Stimulated activated CD4-positive, alpha-beta T cell treated with anti-CD3 and anti-CD28 coated beads, Interleukin-15, amount 100 ng/mL, for 1 hour (primary cell): ENCODE measurements at places on chromosomes 12 and 14.

GRCh38 chr14:55500219-55500701, 59.8 kb upstream of the TBPL2 start:
- no peak for DNase-seq

- no peak for DNase-seq
Observed at GRCh38 chr12:122449317-122449716, 26.8 kb upstream of the CLIP1 start.

GRCh38 chr12:50504798-50505674, at the start of gene DIP2B:
Gene DIP2B, plus strand, starts transcription at chr12:50504985. Its CDS starts 156 bp downstream, at chr12:50505141.
- peak; percentile 93 for DNase-seq

- no peak for DNase-seq
Observed at GRCh38 chr14:73237219-73237785, at the start of gene PAPLN. Gene PAPLN, plus strand, starts transcription at chr14:73237506. Its CDS starts 2,273 bp downstream, at chr14:73239779.

DNA sequence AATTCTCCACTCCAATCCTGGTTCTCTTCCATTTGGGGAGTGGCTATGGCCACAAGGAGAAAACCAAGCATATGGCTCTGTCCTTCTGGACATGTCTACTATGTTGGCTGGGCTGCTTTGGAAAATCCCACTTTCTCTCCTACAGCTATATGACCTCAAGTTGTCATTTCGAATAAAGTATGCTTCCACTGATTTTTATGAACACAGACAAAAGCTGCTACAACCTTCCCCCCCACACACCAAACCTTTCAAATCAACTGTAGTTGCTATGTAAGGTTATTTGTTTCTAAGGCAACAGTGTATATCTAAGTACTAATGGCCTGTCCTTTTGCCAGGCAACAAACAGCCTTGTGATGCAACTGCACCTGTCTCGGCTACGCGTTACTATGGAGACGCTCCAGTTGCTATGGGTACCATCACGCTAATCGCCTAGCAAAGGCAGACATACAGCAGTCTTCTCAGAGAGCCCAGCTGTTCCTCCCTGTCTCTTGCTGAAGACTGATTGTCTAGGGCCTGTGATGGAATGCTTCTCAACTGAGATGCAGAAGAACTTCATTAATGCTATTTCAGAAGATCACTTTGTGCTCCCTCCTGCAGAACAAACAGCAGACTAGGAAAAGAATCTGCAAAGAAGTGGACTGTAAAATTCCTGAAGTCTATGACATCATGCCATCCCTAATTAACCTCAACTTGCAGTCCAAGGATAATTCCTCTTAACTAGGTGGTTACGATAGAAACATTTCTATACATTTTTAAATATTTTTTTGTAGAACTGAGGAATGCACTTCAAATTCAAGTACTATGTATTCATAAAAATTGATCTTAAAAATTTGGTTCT, 67.6 kb downstream of the FOXN3 start:
- no peak for DNase-seq

DNA sequence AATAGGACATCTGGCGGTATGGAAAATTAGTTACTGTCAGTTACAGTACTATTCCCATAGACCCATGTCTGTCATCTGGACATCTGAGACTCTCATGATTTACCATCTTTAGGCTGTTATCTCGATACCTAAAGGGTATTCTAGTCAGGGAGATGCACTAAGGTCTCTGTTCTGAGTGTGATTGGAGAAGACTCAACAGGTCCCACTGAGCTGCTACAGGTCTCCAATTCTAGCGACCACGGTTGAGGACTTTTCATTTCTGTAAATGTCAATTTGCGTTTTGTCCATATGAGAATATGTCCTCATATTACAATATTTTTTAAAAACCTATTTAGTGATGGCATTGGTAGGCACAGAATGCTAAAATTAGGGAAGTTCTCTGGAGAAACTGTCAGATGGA, 1160.2 kb downstream of the TMEM121 start:
- DNase-seq: no peak

GRCh38 chr12:5308216-5308615, 123.7 kb upstream of the NTF3 start:
- no peak for DNase-seq

DNA sequence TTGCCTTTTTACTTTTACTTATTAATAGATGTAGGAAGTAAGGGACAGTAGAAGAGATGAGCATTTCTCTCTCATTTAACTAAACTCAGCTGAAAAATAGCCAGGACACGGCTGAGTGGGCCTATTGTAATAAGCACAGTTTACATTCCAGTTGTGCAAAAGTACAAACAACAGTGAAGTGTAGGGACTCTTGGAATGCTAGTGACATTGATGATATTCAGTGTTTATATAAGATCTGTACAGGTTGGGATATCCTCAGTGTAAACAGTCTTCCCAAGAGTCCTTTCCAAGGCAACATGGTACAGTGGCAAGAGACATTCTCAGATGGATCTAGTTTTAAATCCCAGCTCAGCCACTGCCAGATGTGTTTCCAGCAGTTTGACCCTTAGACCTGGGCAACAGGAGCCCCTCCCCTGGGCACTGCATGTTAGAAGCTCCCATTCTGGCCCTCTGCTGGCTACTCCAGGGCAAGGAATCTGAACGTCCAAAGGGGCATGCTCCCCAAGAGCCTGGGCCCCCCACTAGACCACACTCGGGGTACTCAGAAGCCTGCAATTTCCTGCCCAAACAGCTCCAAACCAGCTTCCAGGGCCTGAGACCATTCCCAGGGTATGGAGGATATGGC, 55.3 kb downstream of the STAB2 start:
- no peak for DNase-seq

- DNase-seq: no peak
Observed at GRCh38 chr12:114711689-114712152, 27.7 kb upstream of the TBX3 start.
